ENCODE measurements at places on chromosomes 12 and 14.

- DNase-seq, result no peak
Observed at GRCh38 chr14:63896278-63896720, 43.5 kb downstream of the SYNE2 start.

DNA sequence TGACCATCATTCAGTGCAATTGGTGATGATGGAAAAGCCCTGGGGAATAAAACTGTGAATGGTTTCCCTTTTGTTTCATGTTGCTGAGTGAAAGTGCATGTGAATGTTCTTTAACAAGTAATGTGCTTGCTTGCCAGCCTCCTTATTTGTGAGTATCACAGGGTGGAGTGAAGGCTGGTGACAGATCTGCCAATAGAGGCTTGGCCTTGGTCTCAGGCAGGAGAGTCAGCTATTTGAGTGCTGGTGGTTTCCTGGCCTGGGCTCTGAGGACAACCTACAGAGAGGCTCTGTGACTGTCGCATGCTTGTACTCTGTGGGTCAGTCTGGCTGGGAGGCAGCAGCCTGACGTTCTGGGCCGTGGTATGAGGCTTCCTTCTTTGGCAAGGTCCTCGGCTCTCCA, 20.7 kb downstream of the KRT85 start:
- DNase-seq, result no peak

DNA sequence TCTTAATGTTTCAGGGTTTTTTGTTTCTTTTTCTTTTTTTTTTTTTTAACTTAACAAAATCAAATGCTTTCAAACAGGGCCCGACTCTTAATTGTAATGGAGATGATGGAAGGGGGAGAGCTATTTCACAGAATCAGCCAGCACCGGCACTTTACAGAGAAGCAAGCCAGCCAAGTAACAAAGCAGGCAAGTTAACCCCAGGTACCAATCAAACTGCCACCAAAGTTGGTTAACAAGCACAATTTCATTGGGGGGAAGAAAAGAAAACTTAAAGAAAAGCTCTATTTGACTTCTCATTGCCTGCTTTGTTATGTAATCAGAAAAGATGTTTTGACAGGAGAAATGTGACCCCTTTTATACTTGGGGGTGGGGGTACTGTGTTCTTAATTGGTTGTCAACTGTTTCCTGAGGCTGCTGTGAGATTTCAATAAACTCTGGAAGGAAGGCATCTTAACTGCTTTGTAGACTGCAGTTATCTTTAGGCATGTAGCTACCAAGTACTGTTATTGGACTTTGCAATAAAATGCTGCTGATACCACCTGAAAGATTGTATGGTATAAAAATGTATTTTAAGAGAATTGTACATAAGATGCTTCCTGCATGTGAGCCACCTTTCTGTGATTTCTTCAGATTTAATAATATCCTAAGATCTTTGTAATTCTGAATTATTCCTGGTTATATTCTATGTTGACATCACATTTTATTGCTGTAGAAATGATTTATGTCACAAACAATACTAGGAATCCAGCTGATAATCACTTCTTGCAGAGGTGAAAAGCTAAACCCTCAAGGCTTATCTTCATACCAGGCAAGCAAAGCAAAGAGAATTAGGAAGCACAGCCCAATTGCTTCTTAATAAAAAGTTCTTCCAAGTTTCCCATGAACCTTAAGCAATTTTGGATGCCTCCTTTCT, 26.9 kb downstream of the MAPKAPK5 start:
- DNase-seq, result no peak

GRCh38 chr14:100711493-100711892, 15.2 kb upstream of the DLK1 start:
- DNase-seq, result no peak

DNA sequence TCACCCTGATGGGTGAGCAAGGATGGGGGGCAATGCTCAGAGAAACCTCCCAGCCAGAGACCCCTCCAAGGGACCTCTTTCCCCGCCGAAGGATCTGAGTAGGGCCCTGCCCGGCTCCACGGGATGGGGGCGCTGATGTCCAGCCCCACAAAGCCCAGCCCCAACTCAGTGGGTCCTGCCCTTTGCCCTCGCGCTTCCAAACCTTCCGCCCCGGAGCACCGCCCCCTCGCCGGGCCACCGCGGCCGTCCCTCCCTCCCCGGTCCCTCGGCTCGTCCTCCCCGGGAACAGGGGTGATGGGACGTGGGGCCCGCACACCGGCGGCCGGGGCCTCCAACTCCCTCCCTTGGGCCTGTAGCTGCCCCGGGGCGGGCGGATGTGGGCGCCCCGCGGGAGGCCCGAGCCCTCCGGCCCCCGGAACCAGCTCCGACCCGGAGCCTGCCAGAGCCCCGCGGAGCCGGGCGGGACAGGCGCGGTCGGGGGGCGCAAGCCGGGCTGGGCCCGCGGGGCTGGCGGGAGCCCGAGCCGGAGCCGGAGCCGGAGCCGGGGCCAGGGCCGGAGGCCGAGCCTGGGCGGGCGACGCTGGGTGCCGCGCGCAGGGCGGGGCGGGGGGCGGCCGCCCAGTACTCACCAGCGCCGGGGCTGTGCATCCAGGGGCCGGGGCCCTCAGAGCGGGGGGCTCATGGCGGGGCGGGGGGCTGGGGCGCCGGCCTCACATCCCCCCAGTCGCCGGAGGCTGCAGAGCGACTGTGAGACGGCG, 386 bp downstream of the HDAC7 start:
- no peak for DNase-seq

DNA sequence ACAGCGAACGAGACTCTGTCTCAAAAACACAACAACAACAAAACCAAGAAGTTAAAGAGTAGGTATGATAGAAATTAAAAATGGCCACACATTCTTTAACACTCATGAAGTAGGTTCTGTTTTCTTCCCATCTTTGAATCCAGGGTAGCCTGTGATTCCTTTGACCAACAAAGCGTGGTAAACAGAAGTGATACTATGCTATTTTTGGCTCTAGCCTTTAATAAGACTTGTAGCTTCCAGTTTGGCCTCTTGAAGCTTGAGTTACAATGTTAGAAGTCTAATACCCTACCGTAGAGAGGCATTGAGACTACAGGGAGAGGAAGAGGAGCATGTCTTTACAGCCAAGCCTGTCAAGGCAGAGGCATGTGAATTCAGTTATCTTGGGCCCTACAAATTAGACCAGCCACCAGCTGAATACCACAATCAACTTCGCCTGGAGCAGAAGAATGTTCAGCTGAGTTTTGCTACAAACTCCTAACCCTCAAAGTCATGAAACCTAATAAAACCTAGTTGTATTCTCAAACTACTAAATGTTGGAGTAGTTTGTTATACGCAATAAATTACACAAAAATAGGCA, 4.9 kb upstream of the NEMF start:
- no peak for DNase-seq

GRCh38 chr12:68405343-68405781, 73.2 kb upstream of the MDM1 start:
- no peak for DNase-seq

GRCh38 chr12:112971248-112971647, 7.1 kb upstream of the OAS2 start:
- DNase-seq, result no peak
